Fibroblast of skin of scalp (primary cell): ENCODE measurements at places on chromosomes 4 and X.

- peak; percentile 55 for DNase-seq
Measured at GRCh38 chr4:13912966-13913365, 285.4 kb upstream of the BOD1L1 start.

DNA sequence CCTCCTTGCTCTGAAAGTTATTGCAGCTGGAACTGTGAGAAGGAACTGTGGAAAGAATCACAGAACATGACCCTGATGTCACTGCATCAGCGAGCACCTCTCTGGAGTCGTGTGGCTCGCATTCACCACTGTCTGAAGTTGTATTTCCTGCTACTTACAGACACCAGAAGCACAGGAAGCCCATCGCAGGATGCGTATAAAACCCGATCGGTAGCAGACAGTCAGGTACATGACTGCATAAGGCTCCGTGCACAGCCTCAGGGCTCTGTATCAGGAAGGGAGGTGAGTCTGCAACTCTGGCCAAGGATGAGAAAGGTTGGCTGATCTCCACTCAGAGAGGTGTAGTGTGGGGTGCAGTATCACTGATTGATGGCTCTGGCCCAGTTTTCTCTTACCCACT, 134.4 kb downstream of the EVC2 start:
- no peak for DNase-seq

DNA sequence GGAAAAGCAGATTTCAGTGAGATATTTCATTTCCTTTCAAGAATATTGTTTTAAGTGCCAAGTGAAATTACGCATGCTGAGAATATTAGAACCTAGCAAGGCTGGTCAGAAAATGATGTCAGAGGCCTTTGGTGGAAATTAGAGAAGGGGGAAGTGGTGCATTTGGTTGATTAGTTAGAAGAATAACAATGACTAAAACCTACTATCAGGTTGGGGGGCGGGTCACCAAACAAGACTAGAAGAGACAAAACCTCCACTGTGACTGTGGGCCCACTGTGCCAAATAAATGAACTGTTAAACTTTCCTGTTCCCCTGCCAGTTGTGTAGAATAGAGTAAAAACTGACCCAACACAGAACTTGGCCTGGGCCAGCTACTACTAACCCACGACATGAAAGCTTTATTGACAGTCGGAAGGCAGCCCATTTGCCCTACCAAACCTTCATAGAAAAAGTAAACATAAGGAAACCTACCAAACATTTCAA, 2.9 kb downstream of the RAPGEF2 start:
- DNase-seq: peak; percentile 33

DNA sequence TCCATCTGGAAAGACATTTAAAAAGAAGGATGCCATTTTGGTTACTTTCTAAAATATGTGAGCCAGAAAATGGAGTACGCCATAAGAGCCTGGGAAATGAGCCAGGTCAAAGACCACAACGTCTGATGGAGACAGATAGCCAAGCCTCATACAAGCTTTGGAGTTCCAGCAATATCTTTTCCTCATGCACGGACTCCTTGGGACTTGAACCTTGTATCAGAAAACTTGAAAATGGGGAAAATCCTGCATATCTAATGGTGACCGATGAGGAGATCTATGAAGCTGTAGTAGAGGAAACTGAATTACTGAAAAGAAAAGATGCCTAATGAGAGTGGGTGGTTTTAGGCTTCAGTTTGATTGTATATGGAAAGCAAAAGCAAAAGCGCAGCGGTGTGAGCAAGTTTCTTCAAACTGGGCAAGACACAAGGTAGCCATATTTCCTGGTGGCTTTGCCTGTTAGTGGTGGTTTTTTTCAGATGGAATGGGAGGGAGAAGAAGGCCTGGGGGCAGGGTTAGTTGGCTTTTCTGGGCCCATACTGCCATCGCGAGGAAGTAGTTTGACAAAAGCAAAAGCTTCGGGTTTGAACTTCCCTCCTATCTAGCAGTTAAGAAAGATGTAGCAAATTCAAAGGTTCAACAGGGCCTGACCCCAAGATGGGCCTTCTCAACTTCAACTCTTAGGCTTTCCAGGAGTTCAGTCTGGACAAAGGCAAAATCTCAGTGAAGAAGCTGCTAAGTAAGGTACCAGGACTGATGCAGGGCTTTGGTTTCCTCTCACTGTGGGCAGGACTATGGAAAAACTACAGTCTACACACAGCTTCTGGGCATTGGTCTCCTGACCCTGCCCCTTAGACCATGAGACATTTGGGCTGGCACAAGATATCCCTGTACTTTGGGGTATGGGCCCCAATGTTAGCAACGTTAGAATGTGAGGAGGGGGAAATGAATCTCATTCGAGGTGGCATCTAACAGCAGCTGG, 210.0 kb upstream of the STK26 start:
- peak; percentile 4 for DNase-seq

- DNase-seq: peak; percentile 34
Measured at GRCh38 chr4:103046416-103047290, 27.1 kb upstream of the SLC9B1 start.

GRCh38 chr4:76199664-76200211, 13.9 kb downstream of the SCARB2 start:
- DNase-seq: no peak

GRCh38 chr4:119299260-119299671, 22.7 kb downstream of the FABP2 start:
- DNase-seq: no peak

GRCh38 chr4:168886351-168886750, 123.7 kb downstream of the CBR4 start:
- peak; percentile 90 for DNase-seq

DNA sequence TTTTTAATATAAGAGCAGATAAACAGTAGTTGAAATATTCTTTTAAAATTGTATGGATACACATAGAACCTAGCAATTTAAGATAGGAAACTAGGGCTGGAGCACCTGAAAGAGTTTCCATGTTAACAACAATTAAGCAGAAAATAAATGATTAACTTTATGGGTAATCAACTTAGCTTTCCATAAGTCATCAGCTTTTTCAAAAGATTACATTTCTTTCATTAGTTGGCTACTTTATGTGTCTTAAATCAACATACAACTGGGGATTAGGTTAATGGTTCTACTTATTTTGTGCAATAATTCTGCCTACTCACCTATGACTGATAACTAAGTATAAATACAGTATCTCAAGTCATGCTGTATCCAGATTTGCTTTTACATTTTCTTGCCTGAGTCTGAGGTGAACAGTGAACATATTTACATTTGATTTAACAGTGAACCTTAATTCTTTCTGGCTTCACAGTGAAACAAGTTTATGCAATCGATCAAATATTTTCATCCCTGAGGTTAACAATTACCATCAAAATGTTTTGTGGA, at the start of gene ANXA10:
Gene ANXA10, plus strand, starts transcription at position 362 of the 537 bp plus-strand sequence. Its CDS starts 164 bp downstream, at position 526.
- no peak for DNase-seq

GRCh38 chr4:52651996-52652672, 7.0 kb downstream of the USP46 start:
- no peak for DNase-seq

- DNase-seq: no peak
Measured at GRCh38 chr4:153940916-153941315, 152.0 kb upstream of the SFRP2 start.

- no peak for DNase-seq
Measured at GRCh38 chr4:166044871-166045270, 171.8 kb downstream of the TLL1 start.

- no peak for DNase-seq
Measured at GRCh38 chr4:151143162-151143561, 43.7 kb downstream of the RPS3A start.

GRCh38 chrX:66004928-66005829, 34.7 kb downstream of the VSIG4 start:
- no peak for DNase-seq

DNA sequence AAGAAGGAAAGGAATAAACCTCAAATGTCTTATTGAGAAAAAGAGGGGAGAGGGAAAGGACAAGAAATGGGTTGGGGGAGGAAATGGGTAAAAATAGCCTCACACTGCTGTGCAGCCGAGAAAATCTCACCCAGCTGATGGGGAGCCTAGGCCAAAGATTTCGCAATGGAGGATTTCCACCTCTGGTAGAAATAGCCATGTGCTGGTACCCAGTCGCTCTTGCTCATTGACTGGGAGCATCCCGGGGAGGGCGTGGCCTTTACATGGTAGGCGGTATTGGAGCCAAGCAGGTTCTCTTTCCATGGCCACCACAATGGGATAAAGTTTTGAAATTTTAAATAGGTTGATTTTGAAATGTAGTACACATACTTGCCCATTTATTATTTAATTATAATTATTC, 255.1 kb upstream of the LDB2 start:
- no peak for DNase-seq

DNA sequence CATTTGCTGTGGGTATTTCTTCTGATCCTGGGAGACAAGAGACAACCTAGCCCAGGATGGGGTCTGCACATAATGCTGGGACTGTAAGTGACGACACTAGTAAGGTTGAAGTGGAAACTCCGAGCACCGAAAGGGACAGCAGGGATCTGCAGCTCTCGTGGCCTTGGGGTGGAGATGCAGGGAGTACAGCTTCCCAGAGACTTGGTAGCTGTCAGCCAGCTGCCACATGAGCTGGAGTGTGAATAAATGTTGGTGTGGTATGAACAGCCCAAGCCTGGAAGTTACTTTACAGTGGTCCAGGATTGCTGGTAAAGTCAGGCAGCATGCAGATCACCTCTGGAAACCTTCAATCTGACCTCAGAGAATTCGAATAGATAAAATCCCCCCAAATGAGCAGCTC, 97.6 kb downstream of the FAM193A start:
- no peak for DNase-seq
